ENCODE measurements at places on chromosomes 6 and 20. TPM values are rescaled to one million over a fixed set of nuclear protein-coding genes. Genes with fewer than 3 reads are reported as not detected.
A peak's percentile ranks its signal among the peaks of the same experiment; 100 is the strongest.

The RGS17 gene
- 9.0 TPM for total RNA-seq

The HLA-DMB gene
- total RNA-seq, result 0.16 TPM

The OLIG3 gene
- total RNA-seq, result not detected

The TP53TG5 gene
- not detected for total RNA-seq

The HTR1E gene
- total RNA-seq, result not detected

- no peak for DNase-seq
These were observed 123.7 kb downstream of the EYA2 start for GRCh38 chr20:47018381-47018780.

GRCh38 chr6:135412761-135413160 lies 84.8 kb downstream of the AHI1 start:
- DNase-seq, result no peak

GRCh38 chr6:137214931-137215330 lies 4.3 kb downstream of the IFNGR1 start:
- no peak for DNase-seq

- DNase-seq, result peak; percentile 72
These were observed 159.3 kb upstream of the TNFAIP3 start for GRCh38 chr6:137707590-137708360.

DNA sequence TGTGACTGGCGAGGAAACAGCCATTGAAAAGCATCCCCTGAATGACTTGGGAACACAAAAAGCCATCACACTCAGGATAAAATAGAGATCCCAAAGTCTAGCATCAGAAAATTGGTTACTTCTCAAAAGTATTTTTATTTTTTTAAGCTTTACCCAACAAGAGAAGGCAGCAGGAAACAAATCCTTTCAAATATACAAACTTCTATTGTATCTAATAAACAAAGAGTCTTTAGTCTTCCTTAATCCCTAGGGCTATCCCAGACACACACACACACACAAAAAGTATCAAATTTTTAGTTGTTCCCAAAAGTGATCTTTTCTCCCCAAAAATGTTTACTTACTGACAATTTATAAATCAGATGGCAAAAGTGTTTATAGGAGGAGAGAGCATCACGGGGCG lies 33.2 kb upstream of the MARCKS start:
- DNase-seq, result no peak

DNA sequence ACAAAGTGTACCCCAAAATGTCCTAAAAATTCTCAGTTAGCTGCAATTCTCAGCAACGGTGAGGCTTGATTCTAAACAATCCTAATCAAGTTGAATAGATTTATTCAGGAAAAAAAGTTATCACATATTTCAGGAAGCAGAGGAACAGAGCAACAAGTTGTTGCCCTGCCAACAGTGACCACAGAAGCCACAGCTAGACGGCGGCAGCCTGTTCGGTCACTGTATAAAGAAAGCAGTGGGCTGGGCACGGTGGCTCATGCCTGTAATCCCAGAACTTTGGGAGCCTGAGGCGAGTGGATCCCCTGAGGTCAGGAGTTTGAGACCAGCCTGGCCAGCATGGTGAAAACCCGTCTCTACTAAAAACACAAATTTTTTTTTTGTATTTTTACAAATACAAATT lies 171.2 kb upstream of the BMP5 start:
- DNase-seq, result peak; percentile 87

DNA sequence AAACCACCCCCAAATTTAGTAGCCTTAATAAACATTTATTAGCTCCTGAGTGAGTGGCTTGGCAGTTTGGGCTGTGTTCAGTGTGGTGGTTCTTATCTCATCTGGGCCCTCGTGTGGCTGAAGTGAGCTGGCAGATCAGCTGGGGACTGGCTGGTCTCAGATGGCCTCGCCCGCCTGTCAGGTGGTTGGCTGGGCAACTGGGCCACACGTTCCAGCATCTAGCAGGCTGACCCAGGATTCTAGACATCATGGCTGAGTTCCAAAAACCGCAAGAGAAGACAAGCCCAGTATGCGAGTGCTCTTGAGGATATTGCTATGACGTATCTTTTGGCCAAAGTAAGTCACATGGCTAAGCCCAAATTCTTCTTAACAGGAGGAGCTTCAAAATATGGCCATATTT lies 28.9 kb downstream of the EIF2S2 start:
- DNase-seq, result peak; percentile 91

DNA sequence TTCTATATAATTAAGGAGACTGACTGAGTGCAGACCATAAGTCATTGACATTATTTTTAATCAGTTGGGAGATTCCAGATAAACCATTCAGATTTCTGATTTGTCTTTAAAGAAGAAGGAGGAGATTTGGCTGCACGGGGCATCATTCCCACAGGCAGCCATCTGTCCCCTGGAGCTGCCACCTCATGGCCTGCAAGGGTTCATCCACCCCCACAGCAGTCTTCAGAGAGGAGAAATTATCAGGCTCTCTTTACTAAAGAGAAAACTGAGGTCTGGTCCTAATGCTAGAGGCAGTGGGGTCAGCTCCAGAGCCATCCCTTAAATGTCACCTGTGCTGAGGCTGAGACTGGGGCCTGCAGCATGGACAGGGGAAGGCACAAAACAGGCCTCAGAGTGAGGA lies 501.3 kb upstream of the SULF2 start:
- DNase-seq, result no peak

- no peak for DNase-seq
These were observed 477.2 kb upstream of the SULF2 start for GRCh38 chr20:48262466-48262865.

DNA sequence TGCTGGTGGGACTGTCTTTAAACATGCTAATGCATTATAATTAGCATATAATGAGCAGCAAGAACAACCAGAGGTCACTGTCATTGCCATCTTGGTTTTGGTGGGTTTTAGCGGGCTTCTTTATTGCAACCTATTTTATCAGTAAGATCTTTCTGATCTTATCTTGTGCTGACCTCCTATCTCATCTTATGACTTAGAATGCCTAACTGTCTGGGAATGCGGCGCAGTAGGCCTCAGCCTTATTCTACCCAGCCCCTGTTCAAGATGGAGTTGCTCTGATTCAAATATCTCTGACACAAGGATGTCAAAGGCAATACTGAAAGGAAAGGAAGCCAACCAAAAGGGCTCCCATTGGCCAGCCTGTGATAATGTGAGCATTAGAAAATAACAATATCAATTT lies 29.8 kb upstream of the SEC63 start:
- no peak for DNase-seq

All from HT1080 (cell line).